Effector memory CD4-positive, alpha-beta T cell (primary cell): ENCODE measurements at places on chromosomes 4 and X.

- no peak for DNase-seq
Observed at GRCh38 chrX:118062048-118062789, 54.4 kb downstream of the KLHL13 start.

DNA sequence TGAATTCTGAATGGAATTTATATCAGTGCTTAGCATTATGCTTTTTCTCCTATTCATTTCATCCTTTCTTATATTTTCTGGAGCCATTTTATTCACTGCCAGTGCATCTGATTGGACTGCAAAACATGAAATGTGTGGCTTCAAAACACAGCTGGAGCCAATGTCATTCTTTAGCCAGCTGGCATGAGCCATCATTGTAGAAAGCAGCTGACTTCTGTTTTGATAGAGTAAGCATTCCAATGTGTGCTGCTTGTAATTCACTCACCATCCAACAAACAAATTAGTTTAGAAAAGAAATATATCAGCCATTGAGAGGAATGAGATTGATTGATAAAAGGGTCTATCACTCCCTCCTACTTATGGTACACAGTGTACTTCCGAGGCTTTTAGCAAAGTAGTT, 2616.0 kb downstream of the ARAP2 start:
- DNase-seq: no peak

DNA sequence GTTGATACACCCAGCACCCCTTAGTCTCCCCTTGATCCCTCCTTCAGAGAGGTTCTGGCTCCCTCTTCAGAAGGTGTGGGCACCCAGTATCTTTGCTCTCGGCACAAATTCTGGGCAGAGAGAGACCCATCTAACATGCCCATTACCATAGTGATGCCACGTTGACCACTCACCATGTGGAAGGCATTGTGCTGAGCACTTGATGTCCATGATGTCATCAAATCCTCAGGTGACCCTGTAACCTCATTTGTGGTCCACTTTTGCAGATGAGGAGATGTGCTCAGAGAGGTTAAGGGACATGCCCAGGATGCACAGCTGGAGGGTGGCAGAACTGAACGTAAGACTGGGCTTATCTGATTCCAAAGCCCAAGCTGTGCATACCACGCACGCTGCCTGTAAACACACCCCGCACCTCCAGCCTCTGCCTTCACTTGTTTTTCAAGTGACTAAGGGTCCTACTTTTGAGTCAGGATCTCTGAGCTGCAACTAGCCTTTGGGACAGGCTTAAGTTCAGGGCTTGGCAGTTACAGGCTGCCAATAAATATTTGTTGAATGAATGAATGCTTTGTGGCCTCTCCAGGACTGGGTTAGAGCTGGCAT, 55.2 kb downstream of the HTRA3 start:
- no peak for DNase-seq

DNA sequence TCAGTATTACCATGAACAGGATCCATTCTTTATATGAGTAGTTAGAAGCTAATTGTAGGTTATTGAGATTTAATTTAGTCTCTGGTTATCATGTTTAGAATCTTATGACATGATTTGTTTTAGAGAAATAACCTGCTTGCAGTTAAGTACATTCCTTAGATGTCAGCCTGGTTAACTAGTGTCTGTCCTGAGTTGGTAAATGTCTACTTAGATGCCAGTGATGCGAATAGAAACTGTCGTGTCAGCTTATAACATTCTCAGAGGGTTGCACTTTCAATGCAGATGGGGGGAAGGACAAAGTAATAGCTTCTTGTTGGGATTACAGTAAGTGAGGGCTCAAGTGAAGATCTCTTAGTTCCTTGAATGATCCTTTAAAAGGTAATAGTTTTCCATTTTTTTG, 227.8 kb upstream of the SPRY1 start:
- DNase-seq: no peak
